Activated T-helper 1 cell treated with anti-CD3 and anti-CD28 coated beads, Interleukin-2, amount 50 U/mL, for 16 hours (primary cell): ENCODE measurements at places on chromosomes 5 and 9.

GRCh38 chr5:134526483-134527155, 1.1 kb downstream of the JADE2 start:
- DNase-seq, result peak; percentile 51

GRCh38 chr9:120369608-120370220, 210.3 kb downstream of the CDK5RAP2 start:
- no peak for DNase-seq

GRCh38 chr5:9156282-9156681, 389.6 kb downstream of the SEMA5A start:
- no peak for DNase-seq

GRCh38 chr5:137611011-137611580, 112.0 kb upstream of the SPOCK1 start:
- no peak for DNase-seq

DNA sequence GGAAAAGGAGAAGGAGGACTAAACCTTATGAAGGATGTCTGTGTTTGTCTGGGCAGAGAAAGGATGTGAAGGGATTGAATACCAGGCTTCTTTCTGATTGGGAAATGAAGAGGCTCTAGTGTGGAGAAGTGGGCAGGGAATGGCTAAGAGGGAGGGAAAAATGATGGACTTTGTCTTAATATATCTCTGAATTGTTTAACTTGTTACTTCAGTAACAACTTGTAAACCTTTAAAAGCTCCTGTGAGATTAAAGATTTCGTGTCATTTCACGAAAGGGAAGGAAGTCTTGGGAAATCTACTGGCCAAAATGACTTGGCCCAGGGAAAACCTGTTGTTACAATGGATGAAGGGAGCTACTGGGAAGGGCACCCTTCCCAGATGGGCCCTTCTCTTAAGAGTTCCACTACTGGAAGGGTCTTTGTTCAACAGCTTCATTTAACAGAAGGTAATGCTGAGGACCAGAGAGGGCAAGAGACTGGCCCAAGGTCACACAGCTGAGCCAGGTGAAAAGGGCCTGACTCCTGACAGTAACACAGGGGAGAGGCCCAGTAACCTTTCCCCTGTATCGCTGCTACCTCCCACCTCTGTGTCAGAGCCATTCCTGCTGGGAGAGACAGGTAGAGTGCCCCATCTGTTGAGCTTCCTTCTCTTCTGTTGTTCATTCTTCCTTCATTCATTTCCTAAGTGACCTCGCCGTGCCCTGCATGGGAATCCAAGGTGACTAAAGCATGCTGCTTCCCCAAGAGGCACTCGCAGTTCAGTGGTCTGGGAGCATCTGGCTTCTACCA, 5.1 kb upstream of the TCOF1 start:
- DNase-seq, result no peak

DNA sequence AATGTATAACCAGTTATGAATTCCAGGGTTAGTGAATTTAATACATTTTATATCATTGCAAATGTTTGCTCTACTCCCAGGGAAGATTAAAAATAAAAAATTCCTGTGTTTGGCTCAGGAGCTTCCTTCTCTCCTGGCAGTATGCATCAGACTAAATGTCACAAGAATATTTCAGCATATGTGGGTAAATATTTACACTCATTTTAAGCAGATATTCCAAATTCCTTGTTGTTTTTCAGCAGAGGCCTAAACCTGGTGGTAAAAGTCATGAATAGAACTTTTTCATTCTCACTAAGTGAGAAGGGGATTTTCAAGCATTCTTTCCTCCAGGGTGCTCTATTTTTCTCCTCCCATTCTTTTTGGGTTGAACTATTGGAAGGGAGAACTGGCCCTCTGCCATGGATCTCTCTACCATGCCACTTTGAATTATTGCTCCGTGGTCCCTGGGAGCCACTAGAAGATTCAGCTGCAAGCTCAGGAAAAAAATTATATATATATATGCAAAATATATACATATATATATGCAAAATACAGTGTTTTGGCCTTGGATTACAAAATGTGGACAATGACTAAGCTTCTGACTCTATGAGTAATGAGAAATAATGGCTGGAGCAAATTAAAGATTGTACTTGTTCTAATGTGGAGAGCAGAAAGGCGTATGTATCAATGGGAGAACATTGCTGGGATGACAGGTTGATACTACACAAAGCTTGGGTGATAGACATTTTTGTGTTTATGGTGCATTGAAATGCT, 180.6 kb upstream of the PAPPA start:
- DNase-seq, result no peak

GRCh38 chr5:179605026-179605833, 18.2 kb downstream of the HNRNPH1 start:
- no peak for DNase-seq

- DNase-seq, result no peak
These were observed 6.8 kb downstream of the SLC24A2 start for GRCh38 chr9:19782005-19782404.

GRCh38 chr5:35096216-35096615, 48.5 kb upstream of the AGXT2 start:
- DNase-seq, result no peak

- no peak for DNase-seq
These were observed 105.8 kb upstream of the PCSK1 start for GRCh38 chr5:96538808-96539250.

GRCh38 chr9:25374281-25374680, 304.0 kb downstream of the TUSC1 start:
- no peak for DNase-seq

- DNase-seq, result no peak
These were observed 116.9 kb downstream of the ARRDC3 start for GRCh38 chr5:91266184-91266705.

- DNase-seq, result no peak
These were observed 310.5 kb downstream of the PLK2 start for GRCh38 chr5:58149345-58149744.

DNA sequence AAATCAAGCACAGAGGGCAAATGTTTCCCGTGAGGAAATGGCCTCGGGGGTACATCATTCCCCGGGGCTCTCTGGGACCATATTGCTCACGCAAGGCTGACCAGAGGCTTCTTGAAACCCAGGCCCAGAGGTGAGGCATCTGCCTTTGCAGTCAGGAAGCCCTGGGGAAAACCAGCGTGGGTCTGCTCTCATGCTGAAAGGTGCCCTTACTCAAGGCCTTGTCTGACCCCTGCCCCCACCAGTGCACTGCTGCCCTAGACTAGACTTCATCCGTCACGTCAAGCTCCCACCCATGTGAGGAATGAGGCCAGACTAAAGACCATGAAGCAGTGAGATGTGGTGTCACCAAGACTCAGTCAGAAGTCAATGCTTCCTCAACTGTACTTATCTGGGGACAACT, 66.1 kb downstream of the PAX5 start:
- DNase-seq, result no peak

DNA sequence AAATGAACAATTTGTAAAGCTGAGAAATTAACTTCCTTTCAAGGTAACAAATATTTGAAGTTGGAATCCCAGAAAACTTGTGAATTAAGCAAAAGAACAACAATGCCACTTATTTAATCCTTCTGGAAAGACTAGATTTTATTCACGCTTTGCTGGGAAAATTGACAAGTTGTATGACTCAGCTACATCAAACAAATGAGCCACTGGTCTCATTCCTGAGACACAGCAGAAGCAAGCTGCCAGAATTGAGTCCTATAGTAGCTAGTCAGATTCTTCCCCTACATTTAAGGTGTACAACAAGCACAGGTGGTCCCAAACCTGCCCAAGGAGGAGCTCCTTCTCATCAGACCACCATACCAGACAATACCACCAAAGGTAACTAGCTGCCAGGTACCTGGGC, 280.7 kb downstream of the SPOCK1 start:
- DNase-seq, result no peak

DNA sequence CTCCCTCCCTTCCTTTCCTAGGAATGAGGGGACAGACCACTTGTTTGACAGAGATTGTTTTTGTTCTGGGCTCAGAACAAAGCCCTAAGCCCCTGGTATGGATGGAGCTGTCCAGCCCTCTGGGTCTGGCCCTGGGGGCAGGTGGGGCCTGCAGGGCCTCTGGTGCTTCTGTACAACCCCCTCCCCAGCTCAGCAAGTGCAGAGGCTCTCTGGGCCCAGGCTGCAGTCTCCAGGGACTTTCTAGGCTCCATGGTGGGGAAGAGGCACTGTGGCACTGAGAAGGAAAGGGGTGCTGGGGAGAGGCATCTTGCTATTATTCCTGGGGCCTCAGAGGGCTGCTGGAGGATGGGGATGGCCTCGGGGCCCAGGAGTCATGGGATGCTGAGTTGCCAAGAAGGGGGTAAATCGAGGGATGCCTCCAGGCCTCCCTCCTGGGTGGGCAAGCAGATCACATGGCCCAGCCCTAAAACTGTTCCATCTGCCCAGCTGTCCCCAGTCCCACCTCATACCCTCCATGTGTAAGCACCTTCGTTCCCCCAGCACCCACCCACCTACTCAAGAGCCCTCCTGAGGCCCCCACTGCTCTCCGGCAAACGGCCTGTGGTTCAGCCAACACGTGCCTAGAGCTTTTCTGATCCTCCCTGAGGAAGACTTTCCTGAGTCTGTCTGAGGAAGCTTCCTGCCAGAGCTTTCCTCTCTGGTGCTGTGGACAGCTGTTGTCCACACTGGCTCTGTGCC, 225.7 kb downstream of the CACNA1B start:
- DNase-seq, result no peak

- no peak for DNase-seq
These were observed 93.3 kb downstream of the EFNA5 start for GRCh38 chr5:107577394-107577950.

- no peak for DNase-seq
These were observed 40.2 kb downstream of the STK10 start for GRCh38 chr5:172147857-172148256.

GRCh38 chr9:110356639-110357395, 19.2 kb upstream of the TXNDC8 start:
- no peak for DNase-seq

DNA sequence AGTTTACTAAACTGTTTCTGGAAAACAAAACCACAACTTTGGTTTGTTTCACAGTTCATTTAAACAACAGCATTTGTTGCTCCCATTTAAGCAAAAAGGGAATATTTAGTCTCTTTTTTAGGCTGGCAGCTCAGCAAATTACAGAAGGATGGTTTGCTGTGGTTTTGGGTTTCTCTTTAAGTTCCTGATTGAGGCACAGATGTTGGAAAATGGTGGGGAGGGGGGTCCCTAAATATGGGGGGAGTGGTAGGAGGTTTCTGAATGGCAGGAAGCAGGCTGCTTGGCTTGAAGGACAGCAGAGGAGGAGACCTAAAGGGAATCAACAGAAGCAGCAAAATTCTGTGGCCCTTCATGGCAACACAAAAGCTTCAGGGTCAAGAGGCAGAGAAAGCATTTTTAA, 263.4 kb downstream of the ZSWIM6 start:
- no peak for DNase-seq

DNA sequence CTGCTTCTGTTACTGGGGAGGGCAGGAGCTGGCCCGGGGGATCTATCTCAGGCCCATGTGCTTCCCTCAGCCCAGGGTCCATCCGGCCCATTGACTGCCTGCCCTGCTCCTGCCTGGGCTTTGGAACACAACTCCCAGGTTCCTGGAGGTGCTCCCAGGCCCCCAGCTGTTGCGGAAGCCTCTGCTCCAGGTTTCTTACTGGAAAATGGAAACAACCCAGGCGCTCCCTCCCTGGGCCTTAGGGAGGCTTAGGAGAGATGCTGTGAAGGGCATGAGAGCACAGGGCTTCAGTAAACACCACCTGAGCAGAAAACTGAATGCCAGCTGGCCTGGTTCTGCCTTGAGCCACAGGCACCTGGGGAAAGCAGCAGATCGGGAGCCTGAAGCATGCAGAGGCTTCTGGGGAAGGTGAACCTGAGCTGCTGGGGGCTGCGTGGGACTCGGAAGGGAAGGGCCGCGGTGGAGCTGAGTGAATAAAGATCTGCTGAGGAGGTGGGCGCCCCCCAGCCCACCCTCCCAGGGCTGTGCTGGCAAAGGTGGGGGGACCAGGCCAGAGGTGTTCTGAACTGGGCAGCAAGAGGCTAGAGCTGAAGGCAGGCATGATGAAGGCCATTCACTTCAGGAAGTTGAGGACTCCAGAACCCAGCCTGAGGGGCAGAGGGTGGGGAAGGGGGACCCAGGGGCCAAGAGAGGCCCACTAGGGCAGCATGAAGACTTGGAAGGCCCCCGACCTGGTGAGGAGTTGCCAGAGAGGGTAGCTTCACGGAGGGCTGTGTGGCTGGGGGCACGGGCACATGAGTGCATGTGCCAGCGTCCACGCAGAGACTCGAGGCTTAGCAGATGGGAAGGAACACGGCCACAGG, 64.8 kb downstream of the SHB start:
- no peak for DNase-seq

DNA sequence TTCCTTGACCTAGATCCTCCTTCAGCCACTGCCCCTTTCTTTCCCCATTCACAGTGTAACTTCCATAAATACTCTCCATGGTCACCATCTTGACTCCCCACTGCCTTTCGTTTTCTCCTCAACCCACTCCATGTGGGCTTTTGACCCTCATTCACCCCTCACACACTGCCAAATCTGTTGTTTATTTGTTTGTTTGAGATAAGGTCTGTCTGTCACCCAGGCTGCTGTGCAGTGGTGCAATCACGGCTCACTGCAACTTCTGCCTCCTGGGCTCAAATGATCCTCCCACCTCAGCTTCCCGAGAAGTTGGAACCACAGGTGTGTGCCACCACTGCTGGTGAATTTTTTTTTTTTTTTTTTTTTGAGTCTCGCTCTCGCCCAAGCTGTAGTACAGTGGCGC, 162.9 kb downstream of the FGF1 start:
- no peak for DNase-seq

DNA sequence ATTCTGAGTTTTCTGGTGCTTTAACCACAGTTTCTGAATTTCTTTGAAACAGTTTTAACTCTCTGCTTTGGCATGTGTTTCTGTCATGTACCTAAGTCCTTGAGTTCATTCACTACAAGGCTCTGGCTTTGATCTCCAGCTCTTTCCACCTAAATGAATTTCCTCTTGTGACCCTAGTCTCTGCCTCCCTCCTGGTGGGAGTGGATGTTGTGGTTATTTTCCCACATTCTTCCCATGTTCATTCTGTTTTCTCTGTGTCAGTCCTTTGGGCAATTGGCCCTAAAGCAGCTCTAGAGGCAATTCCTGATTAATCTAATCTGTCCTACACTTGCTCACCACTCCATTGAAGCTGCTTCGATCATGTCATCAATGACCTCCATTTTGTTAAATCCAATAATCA, 28.4 kb upstream of the DPYSL3 start:
- DNase-seq, result no peak

GRCh38 chr5:78377718-78378105, 17.3 kb downstream of the SCAMP1 start:
- DNase-seq, result no peak

GRCh38 chr5:43281840-43282658, 31.2 kb downstream of the HMGCS1 start:
- DNase-seq, result no peak

- DNase-seq, result no peak
These were observed 30.1 kb downstream of the ZNF462 start for GRCh38 chr9:106893088-106893487.

GRCh38 chr9:14317667-14318320, 3.9 kb upstream of the NFIB start:
- no peak for DNase-seq

DNA sequence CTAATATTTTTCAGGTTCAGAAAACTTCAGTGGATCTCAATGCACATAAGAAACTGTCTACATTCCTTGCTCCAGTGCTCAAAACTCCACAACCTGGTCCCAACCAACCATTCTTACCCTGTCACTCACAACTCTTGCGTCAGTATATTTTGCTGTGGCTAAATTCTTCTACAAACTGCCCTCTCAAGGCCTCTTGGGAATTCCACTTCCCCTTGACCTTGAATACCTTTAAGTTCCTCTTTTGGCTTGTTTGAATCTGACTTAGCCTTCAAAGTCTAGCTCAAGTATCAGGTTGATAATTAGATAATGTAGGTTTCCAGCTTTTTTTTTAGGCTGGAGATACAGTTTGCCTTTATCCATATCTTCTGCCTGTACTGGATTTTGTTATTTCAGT, 128.3 kb downstream of the SLF1 start:
- DNase-seq, result no peak
